ENCODE measurements at places on chromosomes 2 and 18.

GRCh38 chr2:177195194-177195593, 17.4 kb upstream of the HNRNPA3 start:
- DNase-seq: no peak

DNA sequence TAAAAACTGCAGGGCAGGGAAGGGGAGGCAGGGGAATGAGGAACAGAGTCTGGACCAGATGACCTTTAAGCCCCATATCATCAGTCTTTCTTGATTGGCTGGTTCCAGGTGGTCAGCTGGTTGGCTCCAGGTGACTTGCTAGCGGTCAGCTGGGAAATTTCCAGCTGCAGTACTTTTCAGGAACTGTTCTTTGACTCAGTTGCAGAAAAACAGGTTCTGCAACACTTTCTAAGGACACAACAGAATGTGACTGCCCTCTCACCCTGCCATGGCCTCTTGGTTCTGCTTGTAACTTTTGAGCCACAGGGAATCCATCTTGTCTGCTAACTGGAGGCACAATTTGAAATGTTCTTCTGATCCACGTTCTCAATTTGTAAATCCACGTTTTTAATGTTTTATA, 278.3 kb upstream of the LRATD1 start:
- no peak for DNase-seq

- peak; percentile 17 for DNase-seq
Observed at GRCh38 chr2:196046123-196046917, 22.3 kb downstream of the DNAH7 start.

GRCh38 chr2:25760297-25760696, 86.9 kb upstream of the DTNB start:
- DNase-seq: no peak

- DNase-seq: peak; percentile 64
Observed at GRCh38 chr2:235270956-235271355, 222.9 kb upstream of the AGAP1 start.

DNA sequence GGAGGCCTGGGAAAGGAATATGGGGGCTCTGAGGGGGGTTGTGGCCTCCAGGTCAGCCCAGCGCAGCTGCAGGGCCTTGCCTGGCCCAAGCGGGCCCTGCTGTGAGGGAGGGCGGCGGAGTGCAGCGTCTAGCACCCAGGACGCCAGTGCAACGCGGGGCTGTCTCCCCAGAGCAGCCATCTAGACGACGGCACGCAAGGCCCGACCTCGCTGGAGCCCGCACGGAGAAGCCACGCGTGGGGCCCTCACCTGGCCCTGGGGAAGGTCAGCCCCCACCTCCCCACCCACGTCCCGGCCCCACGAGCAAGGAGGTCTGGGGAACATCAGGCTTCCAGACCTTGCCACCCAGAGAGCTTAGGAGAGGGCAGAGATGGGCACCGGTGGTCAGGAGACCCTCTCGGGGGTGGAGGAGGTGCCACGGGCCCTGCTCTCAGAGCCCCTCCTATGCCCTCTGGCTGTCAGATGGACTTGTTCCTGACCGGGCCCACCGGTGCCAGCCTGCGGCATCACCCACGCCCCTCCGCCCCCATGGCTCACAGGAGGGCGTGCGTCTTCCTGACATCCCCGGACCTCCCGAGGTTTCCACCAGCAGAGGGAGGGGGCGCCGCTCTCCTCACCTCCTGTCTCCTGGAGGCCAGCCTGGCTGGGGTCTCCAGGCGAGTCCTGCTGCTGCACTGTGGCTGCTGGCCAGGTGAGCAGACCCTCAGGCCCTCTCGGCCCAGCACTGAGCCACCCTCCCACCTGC, 17.0 kb downstream of the GPR35 start:
- no peak for DNase-seq

- no peak for DNase-seq
Observed at GRCh38 chr18:5964996-5965395, 69.7 kb upstream of the TMEM200C start.

Data from fibroblast of skin of scalp (primary cell).